ENCODE measurements at places on chromosomes 7 and 10. TPM values are rescaled to one million over a fixed set of nuclear protein-coding genes. Genes with fewer than 3 reads are reported as not detected.

Gene MGMT
- polyA plus RNA-seq: 8.6 TPM

Gene TFEC
- polyA plus RNA-seq: 0.16 TPM

Gene CPA2
- 0.37 TPM for polyA plus RNA-seq

Gene FLNC
- 7.7 TPM for polyA plus RNA-seq

Gene PTF1A
- polyA plus RNA-seq: not detected

Gene C7orf57
- polyA plus RNA-seq: 0.80 TPM

Gene PDE6C
- polyA plus RNA-seq: not detected

Gene CCL24
- 0.68 TPM for polyA plus RNA-seq

Gene HABP2
- not detected for polyA plus RNA-seq

Measured in esophagus (tissue), 2 donors.